ENCODE measurements at places on chromosomes 3 and 15.

DNA sequence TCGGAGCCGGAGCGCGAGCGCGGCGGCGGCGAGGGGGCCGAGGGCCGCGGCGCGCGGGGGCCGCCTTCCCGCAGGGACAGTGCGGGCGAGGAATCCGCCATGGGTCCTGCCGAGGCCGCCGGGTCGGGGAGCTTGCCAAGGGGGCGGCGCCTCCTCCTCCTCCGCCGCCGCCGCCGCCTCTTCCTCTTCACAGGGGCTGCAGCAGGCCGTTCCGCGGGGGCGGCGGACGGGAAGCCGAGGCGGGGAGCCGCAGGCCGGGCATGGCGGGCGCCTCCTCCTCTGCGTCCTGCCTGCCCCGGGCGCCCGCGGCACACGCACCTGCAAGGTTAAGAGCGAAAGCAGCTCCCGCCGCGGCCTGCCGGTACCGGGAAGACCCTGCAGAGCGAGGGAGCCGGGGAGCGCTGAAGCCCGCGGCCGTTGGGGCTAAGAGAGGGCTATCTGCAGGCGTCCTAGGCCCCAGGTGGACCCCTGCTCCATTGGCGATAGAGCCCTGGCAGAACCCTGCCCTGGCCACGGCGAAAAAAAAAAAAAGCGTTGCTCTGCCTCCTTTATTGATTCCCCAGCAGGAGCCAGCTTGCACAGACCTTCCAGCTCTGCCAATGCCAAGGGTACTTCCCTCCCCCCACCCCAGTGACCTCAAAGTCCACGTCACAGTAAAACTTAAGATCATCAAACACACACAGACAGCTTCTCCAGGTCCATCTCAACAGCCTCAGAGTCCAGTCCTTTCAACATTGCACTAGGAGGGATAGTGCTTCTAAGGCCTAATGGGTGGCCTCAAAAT lies at the start of gene LYSMD2:
Gene LYSMD2 (minus strand): TSS at position 134 of the 784 bp plus-strand sequence. CDS start 33 bp downstream, at position 101.
- peaks cover 33% of the 10 kb centered on the region for H3K4me1 ChIP-seq
- peak within 1 kb of the TSS; percentile 90 for H3K4me3 ChIP-seq
- H3K36me3 ChIP-seq, result no peaks in the 10 kb centered on the region
- peak within 1 kb of the TSS; percentile 64 for H3K27ac ChIP-seq
- DNase-seq, result peak; percentile 61
- H3K27me3 ChIP-seq, result no peaks in the 10 kb centered on the region

DNA sequence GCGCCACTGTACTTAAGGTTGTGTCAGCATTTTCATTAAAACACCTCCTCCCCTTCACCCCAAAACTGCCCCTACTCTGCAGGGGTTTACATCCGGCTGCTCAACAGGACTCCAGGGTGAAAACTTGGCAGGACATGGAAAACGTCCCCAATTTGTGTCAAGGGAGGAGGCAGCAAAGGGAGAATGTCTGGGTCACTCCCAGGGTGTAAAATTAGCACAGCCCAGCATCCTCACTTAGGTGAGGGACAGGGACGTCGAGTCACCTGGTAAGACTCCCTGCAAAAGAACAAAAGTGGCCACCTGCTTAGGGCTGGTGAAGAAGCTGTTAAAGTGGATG lies 532.3 kb downstream of the FOXP1 start:
- H3K4me3 ChIP-seq, result no peak overlapping the region
- DNase-seq, result no peak
- H3K4me1 ChIP-seq, result peaks cover 30% of the 10 kb centered on the region
- H3K27me3 ChIP-seq, result no peaks in the 10 kb centered on the region
- peaks cover 22% of the 10 kb centered on the region for H3K36me3 ChIP-seq
- no peak overlapping the region for H3K27ac ChIP-seq

DNA sequence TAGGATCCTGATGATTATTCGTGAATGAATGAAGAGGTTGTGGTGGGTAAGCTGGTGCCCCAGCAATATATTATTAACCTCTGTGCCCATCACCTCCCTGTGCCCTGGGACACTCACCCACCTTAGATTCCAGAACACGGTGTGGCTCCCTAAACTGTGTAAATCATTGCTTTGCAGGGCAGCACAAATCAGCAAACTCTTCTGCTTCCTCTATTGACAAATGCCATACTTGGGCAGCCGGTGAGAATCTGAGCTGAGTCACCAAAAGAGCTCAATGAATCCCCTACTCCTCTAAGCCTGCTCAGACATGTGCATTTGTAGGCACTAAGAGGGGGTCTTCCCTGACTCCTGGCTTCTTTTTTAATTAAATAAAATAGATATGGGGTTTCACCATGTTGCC lies 15.7 kb downstream of the UQCC5 start:
- H3K4me3 ChIP-seq, result no peak overlapping the region
- no peaks in the 10 kb centered on the region for H3K4me1 ChIP-seq
- no peaks in the 10 kb centered on the region for H3K27me3 ChIP-seq
- peaks cover 78% of the 10 kb centered on the region for H3K36me3 ChIP-seq

GRCh38 chr3:118267588-118267987 lies 767.1 kb downstream of the IGSF11 start:
- H3K4me1 ChIP-seq, result no peaks in the 10 kb centered on the region
- H3K27me3 ChIP-seq, result no peaks in the 10 kb centered on the region
- no peaks in the 10 kb centered on the region for H3K36me3 ChIP-seq
- H3K27ac ChIP-seq, result no peak overlapping the region

DNA sequence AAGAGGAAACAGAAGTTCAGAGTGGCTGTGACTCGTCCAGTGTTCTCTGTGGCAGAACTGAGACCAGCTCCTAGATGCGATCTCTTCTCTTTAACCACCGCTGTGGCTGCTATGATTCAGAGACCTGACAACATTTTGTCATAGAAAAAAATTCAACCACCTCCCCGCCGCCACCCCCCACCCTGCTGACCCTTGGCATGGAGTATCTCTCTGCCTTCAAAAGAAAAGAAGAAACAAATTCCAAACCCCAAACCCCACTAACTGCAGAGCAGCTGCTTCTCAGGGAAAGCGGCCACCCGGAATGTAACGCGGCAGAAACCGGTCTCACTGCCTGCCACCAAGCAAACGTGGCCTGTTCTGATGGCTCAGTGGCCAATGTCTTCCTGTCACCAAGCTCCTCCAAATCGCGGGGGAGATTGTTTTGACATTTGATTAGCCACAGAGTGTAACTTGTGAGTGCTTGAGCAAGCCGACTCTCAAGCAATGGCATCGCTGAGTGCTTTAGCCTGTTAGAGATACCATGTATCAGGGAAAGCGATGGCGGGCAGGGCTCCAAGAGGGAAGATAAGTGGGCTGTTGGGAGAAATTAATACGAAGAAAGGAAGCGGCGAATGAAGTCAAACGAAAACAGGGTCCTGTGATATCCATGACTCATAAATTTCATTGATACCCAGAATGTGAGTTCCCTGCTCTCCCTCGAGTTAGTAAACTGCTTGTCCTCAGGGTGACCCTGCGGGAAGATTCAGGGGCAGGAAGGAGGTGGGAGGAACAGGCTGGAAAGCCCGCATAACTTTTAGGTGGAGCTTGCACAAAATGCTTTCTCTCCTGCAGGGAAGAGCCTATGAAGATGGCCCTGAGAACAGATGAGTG lies 44.8 kb upstream of the TLE3 start:
- peaks cover 64% of the 10 kb centered on the region for H3K4me1 ChIP-seq
- H3K4me3 ChIP-seq, result no peak overlapping the region
- H3K27me3 ChIP-seq, result no peaks in the 10 kb centered on the region
- H3K36me3 ChIP-seq, result no peaks in the 10 kb centered on the region
- no peak overlapping the region for H3K27ac ChIP-seq
- peak; percentile 71 for DNase-seq

- no peak overlapping the region for H3K27ac ChIP-seq
- no peak overlapping the region for H3K4me3 ChIP-seq
- DNase-seq, result peak; percentile 60
- no peaks in the 10 kb centered on the region for H3K27me3 ChIP-seq
- no peaks in the 10 kb centered on the region for H3K36me3 ChIP-seq
Measured at GRCh38 chr3:169327546-169328356, 335.8 kb downstream of the MECOM start.

DNA sequence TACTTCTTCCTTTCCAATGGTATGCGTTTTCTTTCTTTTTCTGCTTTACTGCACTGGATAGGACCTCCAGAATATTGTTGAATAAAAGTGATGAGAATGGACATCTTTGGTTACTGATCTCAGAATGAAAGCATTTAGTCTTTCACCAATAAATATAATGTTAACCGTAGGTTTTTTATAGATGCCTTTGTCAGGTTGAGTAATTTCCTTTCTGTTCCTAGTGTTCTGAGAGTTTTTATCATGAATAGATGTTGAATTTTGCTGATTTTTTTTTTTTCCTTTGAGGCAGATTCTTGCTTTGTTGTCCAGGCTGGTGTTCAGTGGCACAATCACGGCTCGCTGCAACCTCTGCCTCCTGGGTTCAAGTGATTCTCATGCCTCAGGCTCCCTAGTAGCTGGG lies 158.4 kb downstream of the KLHL25 start:
- H3K4me3 ChIP-seq, result no peak overlapping the region
- no peak for DNase-seq
- peaks cover 6% of the 10 kb centered on the region for H3K36me3 ChIP-seq
- no peaks in the 10 kb centered on the region for H3K27me3 ChIP-seq
- no peaks in the 10 kb centered on the region for H3K4me1 ChIP-seq
- no peak overlapping the region for H3K27ac ChIP-seq

DNA sequence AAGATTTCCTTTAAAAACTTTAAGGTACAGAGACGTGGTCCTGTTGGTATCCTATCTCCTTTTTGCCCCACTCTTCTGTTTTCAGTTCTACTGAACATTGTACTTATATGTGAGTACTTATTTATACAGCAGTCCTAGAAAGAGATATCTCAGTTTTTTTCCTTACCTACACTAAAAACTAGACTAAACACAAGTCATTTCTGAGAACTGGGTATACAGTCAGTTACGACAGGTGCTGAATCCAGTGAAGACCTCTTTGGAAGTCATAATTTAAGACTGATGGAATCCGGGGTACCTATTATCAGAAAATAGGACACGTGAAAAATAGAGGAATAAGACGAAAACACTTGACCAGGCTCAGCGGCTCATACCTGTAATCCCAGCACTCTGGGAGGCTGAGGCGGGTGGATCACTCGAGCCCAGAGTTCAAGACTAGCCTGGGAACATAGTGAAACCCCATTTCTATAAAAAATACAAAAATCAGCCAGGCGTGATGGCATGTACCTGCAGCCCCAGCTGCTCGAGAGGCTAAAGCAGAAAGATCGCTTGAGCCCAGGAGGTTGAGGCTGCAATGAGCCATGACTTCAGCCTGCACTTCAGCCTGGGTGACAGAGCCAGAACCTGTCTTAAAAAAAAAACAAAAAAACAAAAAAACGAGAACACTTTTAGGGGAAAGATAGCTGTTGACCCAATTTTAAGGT lies 76.3 kb downstream of the KLHL25 start:
- no peak overlapping the region for H3K27ac ChIP-seq
- H3K4me3 ChIP-seq, result no peak overlapping the region
- no peaks in the 10 kb centered on the region for H3K4me1 ChIP-seq
- H3K36me3 ChIP-seq, result peaks cover 57% of the 10 kb centered on the region

- no peak overlapping the region for H3K27ac ChIP-seq
- H3K4me1 ChIP-seq, result no peaks in the 10 kb centered on the region
- DNase-seq, result no peak
- H3K4me3 ChIP-seq, result no peak overlapping the region
- no peaks in the 10 kb centered on the region for H3K27me3 ChIP-seq
Measured at GRCh38 chr15:65451989-65452388, 29.2 kb upstream of the IGDCC4 start.

GRCh38 chr3:134864636-134865035 lies 69.6 kb downstream of the EPHB1 start:
- no peaks in the 10 kb centered on the region for H3K27me3 ChIP-seq
- DNase-seq, result no peak
- H3K27ac ChIP-seq, result no peak overlapping the region
- no peak overlapping the region for H3K4me3 ChIP-seq
- H3K4me1 ChIP-seq, result no peaks in the 10 kb centered on the region

- no peak for DNase-seq
- H3K4me3 ChIP-seq, result no peak overlapping the region
- peaks cover 24% of the 10 kb centered on the region for H3K36me3 ChIP-seq
Measured at GRCh38 chr3:129006864-129007263, 5.8 kb downstream of the EFCC1 start.

GRCh38 chr3:149621218-149622005 lies 36.4 kb downstream of the WWTR1 start:
- H3K4me3 ChIP-seq, result no peak overlapping the region
- peak; percentile 44 for DNase-seq
- no peaks in the 10 kb centered on the region for H3K4me1 ChIP-seq
- H3K27me3 ChIP-seq, result peaks cover 65% of the 10 kb centered on the region
- no peak overlapping the region for H3K27ac ChIP-seq

DNA sequence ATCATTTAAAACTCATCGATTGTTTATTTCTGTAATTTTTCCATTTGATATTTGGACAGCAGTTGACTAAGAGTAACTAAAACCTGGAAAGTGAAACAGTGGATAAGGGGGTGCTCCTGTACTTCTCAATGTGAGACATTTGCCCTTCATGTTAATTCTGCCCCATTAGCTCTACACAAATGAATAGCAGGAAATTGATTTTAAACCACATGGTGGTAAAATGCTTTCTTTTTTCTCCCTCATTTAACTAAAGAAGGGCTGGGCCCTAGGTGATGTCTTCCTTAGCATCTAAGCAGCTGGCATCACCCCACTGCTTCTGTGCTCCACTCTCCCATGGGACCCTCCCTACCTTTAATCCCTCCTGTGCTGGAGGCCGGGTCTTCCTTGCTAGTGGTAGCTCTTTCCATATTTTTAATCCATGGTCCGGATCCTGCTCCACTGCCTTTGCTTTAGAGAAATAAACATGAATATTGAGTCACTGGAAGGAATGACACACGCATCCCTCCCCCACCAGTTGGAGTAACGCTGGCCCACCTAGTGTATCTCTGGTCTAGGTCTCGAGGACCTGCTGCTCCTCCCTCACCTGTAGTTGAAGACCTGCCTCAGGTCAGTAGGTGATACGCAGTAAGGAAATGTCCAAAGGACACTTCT lies 30.2 kb upstream of the LAMP3 start:
- H3K27ac ChIP-seq, result no peak overlapping the region
- no peak overlapping the region for H3K4me3 ChIP-seq
- H3K4me1 ChIP-seq, result no peaks in the 10 kb centered on the region
- H3K27me3 ChIP-seq, result no peaks in the 10 kb centered on the region
- DNase-seq, result no peak
- no peaks in the 10 kb centered on the region for H3K36me3 ChIP-seq

DNA sequence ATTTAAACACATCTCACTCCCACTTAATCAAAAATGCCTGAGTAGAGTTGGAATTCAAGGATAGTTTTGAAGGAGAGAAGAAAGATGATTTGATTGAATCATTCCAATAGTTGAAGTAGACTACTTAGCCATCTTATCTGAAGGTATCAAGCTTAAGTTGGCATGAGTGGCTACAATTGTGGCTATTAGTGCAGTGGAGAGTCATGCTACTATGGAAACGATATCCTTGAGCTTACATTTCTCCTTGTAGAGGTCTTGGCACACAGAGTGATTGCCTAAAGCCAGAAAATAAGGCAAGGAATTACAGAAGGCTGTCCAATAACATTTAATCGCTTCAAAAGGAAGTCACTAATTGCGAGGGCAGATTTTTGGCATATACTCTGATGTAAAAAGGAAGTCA lies 1022.7 kb downstream of the IGSF11 start:
- no peak overlapping the region for H3K27ac ChIP-seq
- no peaks in the 10 kb centered on the region for H3K4me1 ChIP-seq
- DNase-seq, result no peak
- H3K4me3 ChIP-seq, result no peak overlapping the region

- no peaks in the 10 kb centered on the region for H3K36me3 ChIP-seq
- no peak for DNase-seq
- no peaks in the 10 kb centered on the region for H3K27me3 ChIP-seq
- H3K4me1 ChIP-seq, result no peaks in the 10 kb centered on the region
Measured at GRCh38 chr15:77709135-77709886, 76.6 kb upstream of the LINGO1 start.

- no peak for DNase-seq
- no peak overlapping the region for H3K4me3 ChIP-seq
- H3K4me1 ChIP-seq, result no peaks in the 10 kb centered on the region
- H3K27ac ChIP-seq, result no peak overlapping the region
- H3K36me3 ChIP-seq, result no peaks in the 10 kb centered on the region
Measured at GRCh38 chr3:182342252-182342651, 451.1 kb upstream of the ATP11B start.
